Muscle of leg (tissue), 16 donors: ENCODE measurements at places on chromosomes 4 and X. TPM values are rescaled to one million over a fixed set of nuclear protein-coding genes. Genes with fewer than 3 reads are reported as not detected.
A peak's percentile ranks its signal among the peaks of the same experiment; 100 is the strongest.

GRCh38 chr4:38499101-38499500 is 164.9 kb upstream of the KLF3 start:
- DNase-seq, result no peak

DNA sequence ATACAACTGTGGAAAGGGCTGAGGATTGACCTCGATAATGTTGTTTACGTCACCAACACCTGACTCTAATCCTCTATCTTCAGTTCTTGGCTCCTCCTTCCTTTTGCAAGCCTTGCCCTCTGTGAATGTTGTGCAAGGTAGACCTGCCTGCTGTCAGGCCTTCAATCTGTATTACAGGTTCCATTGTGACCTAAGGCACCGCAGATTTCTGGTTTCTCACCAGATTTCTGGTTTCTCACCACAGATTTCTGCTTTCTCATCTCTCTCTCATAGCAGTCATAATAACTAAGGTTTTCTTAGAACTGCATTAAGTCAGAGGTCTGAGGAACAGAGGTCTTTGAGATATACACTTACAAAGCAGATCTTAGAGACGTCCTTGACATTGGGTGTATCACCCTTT is 51.5 kb upstream of the ETNPPL start:
- no peak for DNase-seq

The TMEM184C gene
- total RNA-seq, result 24.3 TPM

DNA sequence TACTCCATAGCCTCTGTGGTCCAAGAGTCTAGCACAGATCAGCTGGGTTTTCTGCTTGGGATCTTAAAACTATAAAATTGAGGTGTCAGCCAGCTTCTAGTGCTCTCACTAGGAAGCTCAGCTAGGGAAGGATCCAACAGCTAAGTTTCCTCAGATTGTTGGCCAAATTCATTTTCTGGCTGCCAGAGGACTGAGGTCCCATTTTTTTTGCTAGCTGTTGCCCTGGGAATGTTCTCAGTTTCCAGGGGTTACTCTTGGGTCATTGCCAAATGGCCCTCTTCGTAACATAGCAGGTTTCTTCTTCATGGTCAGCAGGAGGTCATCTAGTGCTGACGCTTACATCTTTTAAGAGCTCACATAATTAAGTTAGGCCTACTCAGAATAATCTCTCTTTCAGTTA is 2178.2 kb downstream of the ARAP2 start:
- no peak for DNase-seq

The FAAH2 gene
- total RNA-seq, result 0.49 TPM

DNA sequence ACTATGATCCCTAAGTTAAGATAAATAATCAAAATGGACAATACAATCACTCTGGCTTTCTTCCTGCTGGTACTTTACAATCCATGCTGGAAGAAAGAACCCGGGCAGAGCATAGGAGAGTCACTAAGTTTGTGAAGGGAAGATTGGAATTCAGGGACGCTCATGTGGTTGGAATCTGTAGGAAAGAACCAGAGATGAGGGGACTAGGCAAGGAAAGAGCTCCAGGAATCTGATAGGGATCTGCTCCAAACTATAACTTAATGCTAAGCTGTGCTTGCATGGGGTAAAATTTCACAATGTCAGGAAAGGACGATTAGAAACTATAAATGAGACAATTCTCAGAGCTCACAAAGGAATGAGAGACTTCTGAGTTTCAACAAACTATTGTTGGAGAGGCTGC is 167.5 kb downstream of the ADGRA3 start:
- no peak for DNase-seq

GRCh38 chr4:24260923-24261564 is 323.3 kb downstream of the DHX15 start:
- DNase-seq, result peak; percentile 16

The CYSLTR1 gene
- total RNA-seq, result 11.1 TPM

GRCh38 chr4:25856756-25857155 is 6.0 kb downstream of the SEL1L3 start:
- peak; percentile 23 for DNase-seq

The SYNPO2 gene
- total RNA-seq, result 53.6 TPM

The SLC4A4 gene
- 14.9 TPM for total RNA-seq

DNA sequence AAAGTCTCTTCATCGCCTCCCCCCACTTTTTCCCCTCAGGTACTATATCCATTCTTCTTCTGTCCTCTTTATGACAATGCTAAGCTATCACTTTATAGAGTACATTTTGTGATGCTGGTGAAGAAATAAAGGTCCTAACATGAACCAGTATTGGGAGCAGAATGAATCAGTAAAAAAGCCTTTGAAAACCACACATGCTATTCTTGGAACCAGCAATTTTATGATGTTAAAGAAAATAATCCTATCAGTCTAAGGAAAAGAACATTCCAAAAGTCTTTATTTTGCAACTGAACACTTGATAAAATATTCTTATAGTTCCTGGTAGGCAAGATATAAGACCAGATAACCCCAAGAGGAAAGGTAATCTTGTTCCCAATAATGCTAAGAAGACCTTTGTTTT is 107.8 kb upstream of the MCF2 start:
- no peak for DNase-seq

The TAPT1 gene
- 30.6 TPM for total RNA-seq

The NHSL2 gene
- total RNA-seq, result 7.8 TPM

DNA sequence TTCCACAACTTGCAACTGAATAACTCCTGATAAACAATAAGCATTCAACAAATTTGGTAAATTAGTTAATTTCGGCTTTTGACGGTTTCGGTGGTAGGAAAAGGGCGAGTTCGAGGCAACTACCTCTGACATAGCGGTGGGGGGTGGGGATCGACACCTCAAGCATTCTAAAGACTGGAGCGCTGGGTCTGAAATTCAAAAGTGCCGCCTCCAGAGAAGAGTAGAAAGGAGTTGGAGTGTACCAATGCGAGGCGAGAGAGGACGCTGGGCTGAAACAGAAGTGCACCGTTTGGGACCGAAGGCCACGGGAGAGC is 725 bp downstream of the SMC1A start:
- no peak for DNase-seq

The USP26 gene
- not detected for total RNA-seq

DNA sequence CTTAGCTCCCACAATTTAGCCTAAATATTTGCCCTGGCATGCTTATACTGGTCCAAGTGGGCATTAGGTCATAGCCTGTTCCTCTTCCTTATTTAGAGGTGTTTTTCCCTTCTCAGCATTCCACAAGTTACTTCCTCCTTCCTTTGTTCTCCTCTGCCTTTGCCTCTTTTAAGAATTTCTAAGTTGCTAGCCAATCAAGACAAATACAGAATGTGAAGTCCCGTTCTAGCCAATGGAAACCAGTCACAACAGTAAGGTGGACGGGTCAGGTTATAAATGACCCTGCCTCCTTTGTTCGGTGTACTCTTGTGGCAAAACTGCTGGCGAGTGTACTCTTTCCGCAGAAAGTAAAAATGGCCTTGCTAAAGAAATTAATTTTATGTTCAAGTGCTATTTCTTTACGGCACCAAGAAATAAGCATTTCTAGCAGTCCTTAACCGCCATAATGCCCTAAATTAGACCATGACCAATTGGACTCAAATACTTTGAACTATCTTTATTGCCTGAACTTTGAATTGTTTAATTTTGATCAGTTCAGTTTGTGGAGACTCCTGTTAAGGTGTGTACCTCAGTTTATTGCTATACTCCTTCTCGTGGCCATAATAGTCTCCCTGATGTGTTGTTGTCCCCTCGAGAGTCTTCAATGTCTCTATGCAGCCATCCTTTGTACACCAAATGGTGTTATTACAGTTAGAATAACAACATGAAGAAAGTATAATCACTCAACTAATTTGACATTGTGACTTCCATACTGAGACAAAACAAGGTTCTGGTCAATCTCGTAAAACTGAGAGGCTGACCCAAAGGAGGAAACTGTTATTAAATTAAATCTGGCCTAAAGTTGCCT is 1.6 kb upstream of the HADH start:
- no peak for DNase-seq

DNA sequence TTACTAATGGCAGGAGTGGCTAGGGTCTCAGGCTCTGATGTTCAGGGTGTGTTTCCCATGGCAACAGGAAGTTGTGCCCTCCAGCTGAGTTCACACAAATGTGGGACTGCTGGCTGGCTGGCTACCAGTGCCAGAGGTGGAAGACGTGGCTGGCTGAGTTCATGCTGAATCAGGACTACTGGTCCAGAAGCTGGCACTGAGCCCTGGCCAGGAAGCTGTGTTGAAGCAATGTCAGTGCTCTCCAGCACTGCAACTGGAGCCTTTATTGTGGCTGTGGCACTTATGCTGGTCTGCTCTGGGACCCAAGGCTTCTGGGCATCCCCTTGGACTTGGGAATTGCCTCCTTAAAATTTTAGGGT is 42.0 kb upstream of the ZXDA start:
- DNase-seq, result no peak

DNA sequence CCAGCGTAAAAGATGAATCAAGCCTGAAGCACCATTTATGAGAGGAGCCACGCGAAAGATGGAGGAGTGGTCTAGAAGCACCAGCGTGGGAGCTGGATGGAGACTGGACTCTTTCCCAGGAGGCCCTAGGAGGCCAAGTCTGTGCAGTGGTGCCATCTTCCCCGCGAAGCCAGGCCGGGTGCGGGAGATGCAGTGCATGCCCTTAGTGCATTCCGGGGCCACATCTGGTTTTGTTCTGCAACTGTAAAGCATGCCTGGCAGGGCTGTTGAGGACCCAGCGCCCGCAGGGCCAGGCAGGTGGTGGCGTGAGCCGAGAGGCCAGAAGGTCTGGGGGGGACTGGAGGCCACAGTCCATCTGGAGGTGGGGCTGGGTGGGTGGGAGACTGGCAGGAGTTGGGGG is 78.6 kb upstream of the ADRA2C start:
- DNase-seq, result no peak

- peak; percentile 17 for DNase-seq
Observed at GRCh38 chr4:176189891-176190795, 5.2 kb downstream of the SPATA4 start.

DNA sequence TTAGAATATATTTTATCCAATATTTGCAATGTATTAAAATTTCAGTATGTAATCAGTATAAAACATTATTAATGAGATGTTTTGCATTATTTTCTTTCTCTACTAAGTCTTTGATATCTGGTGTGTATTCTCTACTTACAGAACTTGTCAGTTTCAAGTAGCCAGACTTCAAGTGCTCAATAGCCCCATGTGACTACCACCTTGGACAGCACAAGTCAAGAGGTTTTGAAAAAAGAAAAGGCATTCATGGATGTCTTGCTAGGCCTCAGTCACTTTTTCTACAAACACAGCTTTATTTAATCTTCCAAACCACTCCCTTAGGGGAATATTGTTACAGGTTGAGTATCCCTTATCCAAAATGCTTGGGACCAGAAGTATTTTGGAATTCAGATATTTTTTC is 189.4 kb downstream of the QDPR start:
- DNase-seq, result peak; percentile 27

- DNase-seq, result no peak
Observed at GRCh38 chr4:120009731-120010130, 56.9 kb downstream of the MAD2L1 start.

- peak; percentile 97 for DNase-seq
Observed at GRCh38 chr4:2800691-2801596, 8.1 kb downstream of the SH3BP2 start.

- no peak for DNase-seq
Observed at GRCh38 chr4:53622739-53623151, 31.5 kb upstream of the LNX1 start.

DNA sequence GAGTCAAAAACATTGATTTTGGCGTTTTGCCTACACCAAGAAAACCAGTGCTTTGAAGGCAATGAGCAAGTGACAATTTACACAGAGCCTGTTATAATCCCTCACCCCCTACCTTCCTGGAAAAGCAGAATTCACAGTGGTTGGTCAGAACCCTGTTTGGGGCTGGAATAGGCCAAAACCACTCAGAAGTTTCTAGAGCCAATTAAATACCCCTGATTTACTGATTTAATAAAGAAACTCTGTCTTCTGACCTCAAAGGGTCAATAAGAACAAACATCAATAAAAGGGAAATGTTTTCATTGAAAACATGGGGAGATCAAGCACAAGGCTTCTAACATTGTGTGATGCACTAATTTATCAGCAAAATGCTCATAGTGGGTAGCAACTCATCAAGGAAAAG is 116.3 kb downstream of the UNC5C start:
- no peak for DNase-seq

DNA sequence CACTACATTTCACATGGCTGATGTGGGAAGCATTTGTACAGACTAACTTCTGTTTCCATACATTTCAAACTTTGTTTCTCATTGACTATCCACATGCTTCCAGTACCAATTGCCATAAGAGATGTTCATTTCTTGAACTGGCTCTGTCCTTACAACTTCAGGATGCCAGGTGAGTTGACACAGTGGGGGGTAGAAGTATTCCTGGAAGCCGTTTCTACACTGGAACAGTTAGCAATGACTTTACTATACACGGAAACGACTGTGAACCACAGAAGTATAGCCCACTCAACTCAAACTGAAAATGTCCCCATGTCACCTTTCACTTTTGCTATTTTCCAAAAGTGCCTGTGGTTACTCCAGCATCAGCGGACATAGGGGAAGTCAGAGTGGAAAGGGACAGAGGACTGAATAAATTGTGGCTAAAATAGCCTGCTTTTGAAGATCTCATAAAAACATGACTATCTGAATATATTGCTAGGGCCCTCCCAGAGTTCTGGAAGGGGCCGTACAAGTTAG is 38.0 kb upstream of the DSPP start:
- no peak for DNase-seq

The CDX4 gene
- total RNA-seq, result not detected

DNA sequence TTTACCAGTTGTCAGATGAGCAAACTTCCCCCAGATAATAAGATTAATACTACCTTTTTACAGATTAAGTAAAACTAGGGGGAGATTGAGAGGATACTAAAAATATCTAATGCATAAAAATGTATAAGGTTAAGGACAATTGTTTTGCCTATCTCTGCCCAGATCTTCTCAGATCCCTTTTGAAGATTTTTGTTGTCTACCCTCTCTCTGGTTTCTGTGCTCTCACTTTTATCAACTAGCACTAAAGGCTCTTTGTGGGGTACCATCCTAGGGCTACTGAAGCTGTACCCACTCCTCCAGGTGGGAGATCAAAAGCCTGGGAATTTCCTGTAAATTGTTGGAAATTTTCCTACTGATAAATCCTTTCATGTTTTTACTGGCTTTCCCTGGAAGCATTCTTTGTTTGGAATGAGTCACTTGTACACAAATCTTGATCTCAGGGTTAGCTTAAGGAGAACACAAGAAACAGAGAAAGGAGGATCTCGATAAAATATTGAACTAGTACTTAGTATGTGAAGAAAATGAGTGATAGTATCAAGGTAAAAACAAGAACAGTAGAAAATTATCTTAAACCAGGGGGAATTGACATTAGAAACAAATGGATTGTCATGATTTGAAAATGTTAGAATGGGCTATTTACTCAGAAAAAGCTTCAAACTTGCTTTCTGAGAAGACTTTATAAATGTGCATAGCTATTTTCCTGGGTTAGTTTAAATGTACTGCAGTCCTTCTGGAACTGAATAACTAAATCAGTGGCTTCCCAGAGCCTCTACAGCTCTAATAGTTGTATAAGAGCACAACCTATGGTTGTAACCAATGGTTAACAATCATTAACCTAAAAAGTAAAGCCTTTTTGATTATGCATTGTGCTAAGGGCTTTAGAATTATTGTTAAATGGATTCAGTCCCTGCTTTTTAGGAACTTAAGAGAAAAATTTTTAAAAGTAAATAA is 679.9 kb upstream of the MAGEB2 start:
- DNase-seq, result no peak

- DNase-seq, result no peak
Observed at GRCh38 chrX:57366430-57366829, 79.9 kb downstream of the FAAH2 start.
